ENCODE measurements at places on chromosomes 12 and 14.

DNA sequence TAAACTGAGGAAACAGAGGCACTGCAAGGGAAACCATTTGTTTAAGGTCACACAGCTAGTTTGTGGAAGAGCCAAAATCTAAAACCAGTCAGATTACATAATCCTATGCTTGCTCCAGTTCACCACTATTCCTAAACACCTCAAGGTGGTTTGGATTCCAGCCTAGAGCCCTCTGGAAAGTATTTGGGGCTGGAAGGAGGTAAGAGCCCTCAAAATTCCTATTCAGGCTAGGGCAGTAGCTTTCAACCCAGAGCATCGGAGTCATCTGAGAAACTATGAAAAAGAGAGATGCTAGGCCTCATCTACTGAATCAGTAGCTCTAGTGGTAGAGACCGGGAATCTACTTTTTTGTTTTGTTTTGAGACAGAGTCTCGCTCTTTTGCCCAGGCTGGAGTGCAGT, 16.0 kb upstream of the SPPL3 start:
- no peak for DNase-seq

DNA sequence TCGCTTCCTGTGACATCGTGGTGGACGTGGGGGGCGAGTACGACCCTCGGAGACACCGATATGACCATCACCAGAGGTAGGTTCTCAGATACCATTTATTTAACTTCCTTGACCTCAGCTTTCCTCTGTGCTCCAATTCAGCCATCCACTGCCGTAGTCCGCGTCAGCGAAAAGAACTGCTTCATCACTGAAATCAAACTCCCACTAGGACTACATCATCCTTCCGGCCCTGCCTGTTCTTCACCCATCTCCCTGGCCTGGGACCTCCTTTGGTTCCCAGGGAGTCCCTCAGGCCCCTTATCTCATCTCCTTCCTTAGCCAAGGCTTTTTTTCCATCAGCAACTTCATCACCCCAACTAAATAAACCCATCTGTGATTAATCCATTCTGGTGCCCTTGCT, 692 bp downstream of the MYG1 start:
- no peak for DNase-seq

DNA sequence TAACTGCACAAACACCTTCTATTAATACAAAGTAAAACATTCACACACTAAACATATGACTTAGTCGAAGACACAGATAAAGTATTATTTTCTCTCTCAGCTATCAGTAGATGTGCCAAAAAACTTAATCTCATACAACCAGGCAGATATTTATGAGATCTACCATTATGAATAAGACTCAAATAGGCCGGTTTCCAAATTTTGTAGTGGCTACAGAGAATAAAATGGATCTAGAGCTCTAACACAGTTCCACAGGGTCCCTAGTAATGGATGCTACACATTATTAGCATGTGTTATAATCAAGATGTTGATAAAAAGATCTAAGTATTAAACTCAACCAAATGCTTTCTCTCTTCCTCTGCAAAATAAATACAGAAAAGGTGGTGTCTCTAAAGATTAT, 10.4 kb downstream of the SAV1 start:
- no peak for DNase-seq

GRCh38 chr14:83473416-83474235, 1940.0 kb upstream of the SEL1L start:
- DNase-seq: no peak

DNA sequence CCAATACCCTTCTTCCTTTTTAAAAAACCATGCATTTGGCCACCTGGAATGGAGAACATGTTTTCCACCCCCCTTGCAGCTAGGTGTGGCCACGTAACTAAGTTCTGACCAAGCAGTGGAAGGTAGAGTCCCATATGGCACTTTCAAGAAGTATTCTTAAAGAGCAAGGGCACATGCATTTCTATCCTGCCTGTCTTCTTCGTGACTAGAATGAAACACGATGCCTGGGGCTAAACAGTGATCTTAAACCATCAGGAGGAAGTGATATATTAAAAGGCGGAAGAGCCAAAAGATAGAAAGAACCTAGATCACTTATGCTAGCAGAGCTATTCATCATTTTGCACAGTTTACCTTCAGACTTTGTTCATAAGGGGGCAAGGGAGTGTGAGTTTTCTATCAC, 16.0 kb upstream of the DDX11 start:
- DNase-seq: no peak

DNA sequence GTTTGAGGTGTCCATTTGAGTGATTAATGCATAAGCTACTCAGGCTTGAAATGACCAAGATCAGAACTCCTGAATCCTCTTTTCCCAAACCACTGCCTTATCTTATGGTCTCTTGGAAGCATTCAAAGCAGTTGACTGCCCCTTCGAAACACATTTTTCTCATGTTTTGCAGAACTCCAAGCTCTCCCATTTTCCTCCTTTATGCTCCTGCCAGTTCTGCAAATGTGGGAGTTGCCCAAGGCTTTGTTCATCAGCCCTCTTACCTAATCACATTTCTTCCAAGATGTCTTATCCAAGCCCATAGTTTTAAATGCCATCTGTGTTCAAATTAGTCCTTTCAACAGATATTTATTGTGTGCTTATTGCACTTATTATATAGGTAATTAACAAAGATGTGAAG, 1.8 kb upstream of the DNAAF2 start:
- no peak for DNase-seq

GRCh38 chr12:111224186-111225066, 144.5 kb downstream of the PHETA1 start:
- DNase-seq: no peak

DNA sequence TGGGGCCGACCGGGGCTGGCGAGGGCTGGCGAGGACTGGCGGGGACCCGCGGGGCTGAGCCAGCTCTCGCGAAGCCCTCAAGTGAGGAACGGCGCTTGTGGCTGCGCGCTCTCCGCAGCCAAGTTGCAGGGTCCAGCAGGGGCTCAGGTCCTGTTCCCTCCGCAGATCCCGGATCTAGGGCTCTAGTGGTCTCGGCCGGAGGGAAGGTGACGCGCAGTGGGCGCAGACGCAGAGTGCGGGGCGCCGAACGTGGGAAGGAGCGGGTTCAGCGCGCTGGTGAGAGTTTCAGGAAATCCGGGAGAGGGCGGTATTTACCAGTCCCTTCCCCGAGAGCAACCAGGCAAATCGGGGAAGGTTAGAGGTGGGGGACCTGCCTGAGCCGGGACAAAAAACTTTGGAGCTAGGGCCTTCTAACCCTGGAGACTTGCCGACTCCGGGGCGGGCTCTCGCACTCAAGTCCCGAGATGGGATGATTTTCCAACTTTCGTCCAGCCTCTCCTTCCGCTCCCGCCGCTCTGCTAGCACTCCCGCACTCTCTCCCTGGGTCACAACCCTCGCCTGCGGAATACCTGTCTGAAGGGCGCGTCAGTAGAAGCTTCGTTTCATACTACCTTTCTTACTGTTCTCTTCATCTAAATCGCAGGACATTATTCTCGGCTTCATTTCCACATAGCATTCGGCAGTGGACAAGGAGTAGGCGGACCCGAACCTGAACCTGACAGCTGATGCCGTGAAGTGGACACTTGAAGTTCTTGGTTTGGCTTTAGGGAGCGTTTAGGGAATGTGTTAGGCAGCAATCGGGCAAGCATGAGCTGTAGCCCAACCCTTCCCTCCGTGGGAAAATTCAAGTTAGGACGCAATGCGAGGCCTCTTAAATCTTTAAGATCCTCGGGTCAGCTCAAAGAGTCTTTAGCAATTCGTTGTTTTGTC, 13.6 kb upstream of the PAX9 start:
- peak; percentile 65 for DNase-seq

- DNase-seq: no peak
These were observed 228.2 kb upstream of the PWP1 start for GRCh38 chr12:107457362-107457935.

DNA sequence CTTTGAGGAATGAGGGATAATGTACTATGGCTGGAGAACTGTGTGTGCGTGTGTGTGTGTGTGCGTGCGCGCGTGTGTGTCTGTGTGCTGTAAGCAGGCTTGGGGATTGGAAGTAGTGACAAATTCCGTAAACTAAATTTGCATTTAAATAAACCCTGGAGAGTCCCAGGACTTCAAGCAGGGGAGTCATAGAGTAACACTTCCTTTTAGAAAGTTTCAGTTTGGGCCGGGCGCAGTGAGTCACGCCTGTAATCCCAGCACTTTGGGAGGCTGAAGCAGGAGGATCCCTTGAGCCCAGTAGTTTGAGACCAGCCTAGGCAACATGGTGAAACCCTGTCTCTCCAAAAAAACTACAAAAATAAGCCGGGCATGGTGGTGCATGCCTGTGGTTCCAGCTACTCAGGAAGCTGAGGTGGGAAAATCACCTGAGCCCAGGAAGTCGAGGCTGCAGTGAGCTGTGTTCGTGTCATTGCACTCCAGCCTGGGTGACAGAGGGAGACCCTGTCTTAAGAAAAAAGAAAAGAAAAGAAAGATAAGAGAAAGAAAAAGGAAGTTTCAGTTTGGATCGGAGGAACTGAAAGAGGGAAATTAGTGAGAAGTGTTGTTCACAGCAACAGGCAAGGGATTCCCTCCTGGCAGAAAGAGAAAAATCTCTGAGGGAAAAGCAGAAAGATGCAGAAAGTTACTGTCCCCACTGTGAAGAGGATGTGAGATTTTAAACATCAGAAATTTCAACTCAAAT, 222.7 kb upstream of the SOX5 start:
- DNase-seq: no peak

GRCh38 chr12:119446459-119446858, 111.9 kb downstream of the CCDC60 start:
- no peak for DNase-seq

DNA sequence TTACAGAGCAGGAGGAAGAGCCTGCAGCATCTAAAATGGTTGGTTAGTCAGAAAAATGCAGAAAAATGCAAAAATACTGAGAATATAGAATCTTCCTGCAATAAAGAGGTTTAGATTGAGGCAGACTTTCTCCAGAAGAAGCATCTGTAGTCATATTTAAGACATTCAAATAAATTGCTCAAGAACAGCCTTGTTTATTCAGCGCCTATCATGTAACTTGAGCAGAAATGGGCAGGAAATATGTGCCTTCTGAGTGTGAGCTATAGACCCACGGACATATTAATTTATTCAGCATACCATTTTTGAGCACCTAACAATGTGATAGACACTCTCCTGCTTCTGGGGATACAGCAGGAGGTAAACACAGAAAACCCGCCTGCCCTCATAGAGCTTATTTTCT, 102.0 kb upstream of the HIF1A start:
- no peak for DNase-seq

DNA sequence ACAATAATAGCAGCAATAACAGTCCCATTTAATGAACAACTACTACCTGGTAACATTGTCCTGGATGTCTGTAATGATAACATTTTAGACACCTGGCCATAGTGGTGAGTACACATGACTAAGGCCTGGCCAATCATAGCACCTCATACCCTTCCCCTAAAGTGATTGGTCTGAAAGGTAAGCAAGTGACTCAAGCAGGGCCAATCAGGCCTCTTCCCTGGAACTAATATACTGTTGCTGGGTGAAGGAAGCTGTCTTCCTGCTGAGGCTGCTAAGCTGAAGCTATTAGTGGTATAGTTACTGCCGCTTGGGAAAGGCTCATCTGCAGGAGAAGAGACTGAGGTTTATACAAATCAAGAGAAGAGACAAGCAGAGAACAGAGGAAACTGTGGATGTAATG, 18.7 kb upstream of the NOS1 start:
- DNase-seq: no peak

GRCh38 chr12:38969706-38970105, 64.3 kb upstream of the CPNE8 start:
- no peak for DNase-seq

DNA sequence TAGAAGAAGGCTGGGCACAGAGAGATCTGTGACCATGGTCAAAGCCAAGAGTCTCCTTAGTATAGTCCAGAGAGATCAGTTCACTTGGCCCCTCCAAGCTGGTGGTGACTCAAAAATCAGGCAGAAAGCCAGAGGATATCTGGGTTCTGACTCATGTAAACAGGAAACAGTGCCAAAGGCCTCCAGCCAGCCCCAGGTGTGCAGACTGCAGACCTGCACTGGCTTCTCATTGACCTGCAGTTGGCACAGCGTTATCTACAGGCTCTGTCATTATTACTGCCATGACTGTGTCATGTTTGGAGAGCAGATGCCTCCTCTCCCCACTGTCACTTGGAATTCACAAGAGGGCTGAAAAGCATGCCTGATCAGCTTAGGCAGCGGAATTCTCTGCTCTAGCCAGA, 295.7 kb upstream of the PRKD1 start:
- no peak for DNase-seq

DNA sequence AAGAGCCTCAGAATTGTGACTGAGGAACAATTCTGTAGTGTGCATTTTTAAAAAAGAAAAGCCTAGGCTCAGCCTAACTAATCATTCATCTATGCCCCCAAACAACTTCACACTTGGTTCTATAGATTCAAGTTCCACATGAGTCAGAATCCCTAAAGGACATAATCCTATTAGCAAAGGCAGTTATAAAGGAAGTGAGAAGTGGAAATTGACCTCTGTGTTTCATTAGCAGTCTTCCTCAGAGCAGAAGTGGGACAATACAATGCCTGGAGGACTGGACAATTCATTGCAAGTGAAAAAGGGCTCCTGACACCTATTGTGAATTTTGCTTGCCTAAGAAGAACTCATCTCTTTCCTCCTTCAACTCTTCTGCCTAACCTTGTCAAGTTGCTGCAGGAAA, 222.3 kb downstream of the PTPRO start:
- DNase-seq: no peak

GRCh38 chr12:10936506-10936905, 2.6 kb downstream of the TAS2R14 start:
- DNase-seq: no peak

- DNase-seq: no peak
These were observed 706 bp upstream of the DIO2 start for GRCh38 chr14:80212023-80212397.

GRCh38 chr12:129862561-129863175, 41.2 kb downstream of the TMEM132D start:
- no peak for DNase-seq

- no peak for DNase-seq
These were observed 103.7 kb downstream of the SRGAP1 start for GRCh38 chr12:63948211-63948610.

GRCh38 chr14:85344847-85345570, 184.9 kb upstream of the FLRT2 start:
- DNase-seq: no peak

DNA sequence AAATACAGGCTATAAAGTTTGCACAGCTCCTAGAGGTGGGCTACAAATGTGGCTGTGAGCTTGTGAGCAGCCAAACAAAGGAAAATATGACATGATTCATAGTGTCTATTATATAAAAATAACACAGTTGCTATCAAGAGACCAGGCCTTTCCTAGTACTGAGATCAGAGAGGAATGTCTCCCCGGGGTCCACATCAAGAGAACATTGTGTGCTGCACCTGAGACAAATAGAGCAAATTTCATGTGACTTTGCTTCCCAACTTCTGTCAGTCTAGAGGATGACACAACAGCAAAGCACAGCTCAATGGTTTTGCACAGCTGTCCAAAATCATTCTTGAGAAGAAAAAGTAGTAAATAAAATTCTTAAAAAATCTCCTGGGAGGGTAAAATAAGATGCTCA, 297.5 kb upstream of the PRKD1 start:
- no peak for DNase-seq

GRCh38 chr12:40834321-40834720, 142.1 kb downstream of the CNTN1 start:
- DNase-seq: no peak

- no peak for DNase-seq
These were observed 54.9 kb downstream of the TRMT5 start for GRCh38 chr14:60926002-60926401.
